Activated naive CD8-positive, alpha-beta T cell treated with anti-CD3 and anti-CD28 coated beads for 36 hours (primary cell): ENCODE measurements at places on chromosomes 16 and 17. TPM values are rescaled to one million over a fixed set of nuclear protein-coding genes. Genes with fewer than 3 reads are reported as not detected.

DNA sequence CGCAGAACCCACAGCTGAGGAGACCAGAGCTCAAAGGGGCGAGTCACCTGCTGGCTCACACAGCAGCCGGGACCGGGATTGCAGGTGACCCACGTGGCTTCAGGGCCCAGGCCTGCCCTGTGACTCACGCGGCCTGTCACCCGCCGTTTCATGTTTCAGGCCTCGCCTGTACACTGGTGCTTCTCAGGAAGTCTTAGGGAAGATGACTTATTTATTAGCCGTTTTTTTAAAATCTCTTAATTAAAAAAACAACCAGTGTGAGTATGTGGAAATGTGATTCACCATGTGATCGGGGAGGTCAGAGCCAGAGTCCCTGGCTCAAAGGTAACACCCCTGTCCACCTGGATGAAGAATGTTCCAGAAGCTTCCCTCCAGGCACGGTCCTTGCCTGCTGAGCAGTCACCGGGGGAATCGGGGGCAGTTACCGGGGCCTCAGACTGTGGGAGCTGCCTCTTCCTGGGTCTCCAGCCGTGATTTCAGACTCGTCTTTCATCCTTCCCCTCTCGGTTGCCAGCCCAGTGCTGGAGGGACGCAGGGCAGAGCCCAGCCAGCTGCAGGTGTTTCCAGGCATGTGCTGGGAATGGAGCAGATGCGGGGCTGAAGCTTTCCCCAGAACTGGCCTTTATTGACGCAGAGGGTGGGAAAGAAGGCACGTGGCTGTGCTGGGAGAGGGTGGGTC, 49.3 kb downstream of the CMIP start:
- DNase-seq: peak; percentile 25

GRCh38 chr17:10907370-10907769, 69.5 kb upstream of the PIRT start:
- no peak for DNase-seq

DNA sequence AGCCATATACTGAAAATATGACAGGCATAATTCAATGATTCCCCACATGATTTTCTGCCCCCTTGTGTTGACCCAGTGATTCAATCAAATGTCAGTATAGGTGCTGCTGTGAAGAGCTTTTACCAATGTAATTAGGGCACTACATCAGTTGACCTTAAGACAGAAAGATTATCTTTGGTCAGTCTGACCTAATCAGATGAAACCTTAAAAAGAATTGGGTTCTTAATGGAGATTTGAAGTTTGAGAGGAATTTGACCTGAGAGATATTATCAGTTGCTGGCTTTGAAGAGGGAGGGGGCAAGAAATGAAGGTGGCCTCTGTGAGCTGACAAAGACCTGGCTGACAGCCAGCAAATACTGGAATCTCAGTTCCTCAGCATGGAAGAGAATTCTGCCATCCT, 358.7 kb upstream of the CA10 start:
- DNase-seq: no peak

- DNase-seq: no peak
Observed at GRCh38 chr16:53737552-53737951, 33.6 kb downstream of the FTO start.

GRCh38 chr17:57397402-57397801, 141.1 kb downstream of the MSI2 start:
- DNase-seq: no peak

DNA sequence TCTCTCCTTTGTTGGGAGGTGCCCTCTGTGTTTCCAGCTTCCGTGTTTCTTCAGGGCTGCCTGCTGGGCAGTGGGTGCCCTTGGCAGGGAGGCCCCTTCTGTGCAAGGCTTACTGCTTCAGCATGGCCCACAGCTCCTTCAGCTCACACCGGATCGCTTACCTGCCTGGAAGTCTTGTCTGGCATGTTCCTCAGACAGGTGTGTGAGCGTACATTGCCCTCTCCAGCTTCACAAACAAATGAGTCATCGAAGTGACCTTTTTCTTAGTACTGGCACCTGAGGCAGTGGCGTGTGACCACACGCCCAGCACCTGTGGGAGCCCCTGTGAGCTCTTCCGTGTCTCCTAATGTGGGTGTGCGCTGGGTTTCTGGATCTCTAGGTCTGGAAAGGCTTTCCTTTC, 3.5 kb downstream of the RAB40C start:
- DNase-seq: no peak

GRCh38 chr17:9436630-9437029, 139.0 kb downstream of the STX8 start:
- no peak for DNase-seq

DNA sequence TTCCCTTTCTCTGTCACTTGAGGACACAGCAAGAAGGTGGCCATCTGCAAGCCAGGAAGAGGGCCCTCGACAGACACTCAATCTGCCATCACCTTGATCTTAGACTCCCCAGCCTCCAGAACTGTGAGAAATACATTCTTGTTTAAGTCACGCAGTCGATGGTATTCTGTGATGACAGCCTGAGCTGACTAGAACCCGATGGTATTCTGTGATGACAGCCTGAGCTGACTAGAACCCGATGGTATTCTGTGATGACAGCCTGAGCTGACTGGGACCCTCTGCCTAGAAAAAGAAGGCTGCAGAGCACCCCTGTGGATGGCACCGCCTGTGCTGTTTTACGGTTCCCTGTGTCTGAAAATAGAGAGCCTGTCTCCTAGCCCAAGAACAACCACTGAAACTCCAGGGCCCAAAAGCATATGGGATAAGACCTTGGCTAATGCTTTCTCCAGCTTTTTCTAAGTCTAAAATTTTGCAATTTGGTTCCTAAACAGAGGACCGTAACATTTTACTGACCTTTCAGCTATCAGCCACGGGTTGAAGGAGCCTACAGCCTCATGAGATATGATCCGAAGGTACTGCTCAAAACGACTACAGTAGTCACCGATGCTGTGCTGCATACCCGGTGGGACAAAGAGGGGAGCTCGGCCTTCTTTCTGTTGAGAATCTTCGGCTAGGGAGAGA, 33.1 kb upstream of the PITPNM3 start:
- DNase-seq: no peak

DNA sequence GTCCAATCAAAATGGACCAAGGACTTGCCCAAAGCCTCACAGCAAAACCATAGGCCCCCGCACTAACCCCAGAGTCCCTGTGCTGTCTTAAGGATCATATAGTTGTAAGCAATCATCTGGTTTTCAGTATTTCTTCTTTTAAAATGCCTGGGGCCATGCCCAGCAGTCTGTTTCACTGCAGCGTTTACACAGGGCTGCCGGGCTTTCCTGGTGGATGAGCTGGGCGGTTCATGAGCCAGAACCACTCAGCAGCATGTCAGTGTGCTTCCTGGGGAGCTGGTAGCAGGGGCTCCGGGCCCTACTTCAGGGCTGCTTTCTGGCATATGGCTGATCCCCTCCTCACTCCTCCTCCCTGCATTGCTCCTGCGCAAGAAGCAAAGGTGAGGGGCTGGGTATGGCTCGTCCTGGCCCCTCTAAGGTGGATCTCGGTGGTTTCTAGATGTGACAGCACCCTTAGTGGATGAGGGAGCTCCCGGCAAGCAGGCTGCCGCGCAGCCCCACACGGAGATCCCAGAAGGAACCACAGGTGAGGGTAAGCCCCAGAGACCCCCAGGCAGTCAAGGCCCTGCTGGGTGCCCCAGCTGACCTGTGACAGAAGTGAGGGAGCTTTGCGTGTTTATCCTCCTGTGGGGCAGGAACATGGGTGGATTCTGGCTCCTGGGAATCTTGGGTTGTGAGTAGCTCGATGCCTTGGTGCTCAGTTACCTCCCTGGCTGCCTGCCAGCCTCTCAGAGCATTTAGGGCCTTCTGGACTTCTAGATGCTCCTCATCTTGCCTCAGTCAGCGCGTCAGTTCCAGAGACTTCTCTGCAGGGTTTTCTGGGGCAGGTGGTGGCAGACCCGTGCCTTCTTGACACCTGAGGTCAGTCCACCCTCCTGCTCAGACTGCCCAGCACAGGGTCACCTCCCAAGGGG, 24.8 kb upstream of the STH start:
- no peak for DNase-seq

GRCh38 chr16:4689091-4689671, 4.2 kb upstream of the NUDT16L1 start:
- no peak for DNase-seq

DNA sequence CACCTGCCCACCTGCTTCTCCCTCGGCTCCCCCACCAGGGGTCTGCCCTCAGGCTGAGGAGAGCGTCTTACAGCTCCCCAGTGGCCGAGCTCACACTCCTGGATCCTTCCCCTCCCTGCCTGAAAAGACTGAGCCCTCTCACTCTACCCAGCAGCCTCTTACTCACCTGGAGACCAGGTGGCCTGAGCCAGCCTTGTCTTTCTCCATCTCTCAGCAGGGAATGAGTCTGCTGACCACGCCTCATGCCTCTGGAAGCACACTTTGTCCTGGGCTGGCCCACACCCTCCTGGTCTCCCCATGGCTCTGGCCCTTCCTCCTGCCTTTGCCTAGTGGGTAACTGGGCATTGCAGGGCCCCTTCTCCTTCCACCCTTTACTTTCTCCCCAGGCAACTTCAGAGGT, 177.2 kb downstream of the ENGASE start:
- no peak for DNase-seq

GRCh38 chr17:30964876-30965275, 6.0 kb upstream of the RNF135 start:
- no peak for DNase-seq

DNA sequence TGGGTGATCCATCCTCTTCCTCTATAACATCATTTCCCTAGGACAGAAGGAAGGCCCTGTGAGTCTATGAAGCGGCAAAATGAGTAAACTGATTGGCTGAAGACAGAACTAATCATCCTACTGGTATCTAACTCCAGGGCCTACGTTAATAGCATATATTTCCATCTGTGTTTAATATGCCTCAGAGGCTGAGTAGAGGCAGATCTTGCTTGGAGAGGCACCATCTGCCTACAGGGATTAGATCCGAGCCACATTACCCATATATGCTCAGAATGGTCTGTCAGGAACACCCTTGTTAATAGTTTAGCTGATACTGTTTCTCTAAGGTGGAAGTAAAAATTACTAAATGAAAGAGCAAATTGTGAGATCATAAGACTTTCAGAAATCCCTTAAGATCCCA, 13.2 kb upstream of the FOXJ1 start:
- no peak for DNase-seq

DNA sequence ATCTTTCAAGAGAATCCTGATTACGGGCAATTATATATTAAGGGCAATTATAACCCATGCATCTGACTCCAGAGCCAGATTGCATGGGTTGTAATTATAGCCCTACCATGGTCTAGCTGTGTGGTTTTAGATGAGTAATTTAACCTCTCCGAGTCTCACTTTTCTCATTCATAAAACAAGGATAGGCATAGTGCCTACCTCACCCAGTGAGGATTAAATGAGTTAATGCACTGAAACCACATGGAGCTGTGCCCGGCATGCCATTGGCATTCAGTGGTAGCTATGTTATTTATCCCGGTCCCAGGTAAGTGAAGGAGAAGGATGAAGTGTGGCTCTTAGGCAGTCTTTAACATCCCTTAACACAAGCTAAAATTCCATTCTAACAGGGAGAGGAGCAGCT, 6.3 kb downstream of the SNX20 start:
- DNase-seq: no peak

DNA sequence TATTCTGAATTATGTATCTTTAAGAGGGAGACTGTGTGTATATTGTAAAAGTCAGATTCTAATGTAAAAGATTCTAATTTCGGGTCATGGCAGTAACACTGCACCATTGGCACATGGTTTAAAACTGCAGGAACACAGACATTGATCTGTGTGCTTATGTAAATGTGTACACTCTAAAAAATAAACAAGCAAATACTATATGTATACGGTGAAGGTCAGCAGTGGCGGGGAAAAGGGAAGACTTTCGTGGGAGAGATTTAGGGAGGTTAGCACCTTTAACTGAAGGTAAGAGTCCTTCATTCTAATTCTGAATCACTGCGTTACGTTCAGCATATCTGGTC, 157.8 kb upstream of the FAM20A start:
- DNase-seq: no peak

- DNase-seq: no peak
Observed at GRCh38 chr16:450785-451512, 25.5 kb downstream of the RAB11FIP3 start.

DNA sequence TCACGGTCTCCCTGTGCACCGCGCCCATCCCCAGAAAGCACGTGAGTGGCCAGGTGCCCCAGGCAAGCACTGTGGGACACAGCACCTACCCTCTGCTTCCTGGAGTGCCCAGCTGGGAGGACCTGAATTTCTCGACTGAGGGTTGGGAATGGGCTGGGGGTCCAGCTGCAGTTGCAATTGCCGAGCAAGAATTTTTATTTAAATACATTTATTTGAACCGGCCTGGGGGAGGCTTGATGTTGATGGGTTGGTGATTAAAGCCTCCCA, 6.3 kb downstream of the SLC5A2 start:
- DNase-seq: no peak

GRCh38 chr17:45162025-45162687, 481 bp downstream of the HEXIM2 start:
- DNase-seq: no peak

DNA sequence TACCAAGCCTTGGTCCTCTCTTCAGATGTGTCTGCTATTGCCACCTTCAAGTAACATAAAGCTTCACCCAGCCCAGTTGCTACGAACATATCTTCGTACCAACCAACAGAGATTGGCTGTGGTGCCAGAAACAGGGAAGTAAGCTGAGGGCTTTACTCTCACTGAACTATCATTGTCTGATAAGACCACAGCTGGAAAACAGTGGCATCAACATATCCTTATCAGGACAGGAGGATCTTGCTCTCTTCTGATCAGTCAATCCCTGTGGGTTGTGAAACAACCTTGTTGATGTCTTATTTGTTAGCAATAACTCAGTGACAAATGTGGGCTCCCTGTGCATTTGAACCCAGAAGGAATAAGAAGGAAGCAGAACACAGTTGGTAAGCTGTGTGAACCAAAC, 446.3 kb upstream of the MAF start:
- no peak for DNase-seq

DNA sequence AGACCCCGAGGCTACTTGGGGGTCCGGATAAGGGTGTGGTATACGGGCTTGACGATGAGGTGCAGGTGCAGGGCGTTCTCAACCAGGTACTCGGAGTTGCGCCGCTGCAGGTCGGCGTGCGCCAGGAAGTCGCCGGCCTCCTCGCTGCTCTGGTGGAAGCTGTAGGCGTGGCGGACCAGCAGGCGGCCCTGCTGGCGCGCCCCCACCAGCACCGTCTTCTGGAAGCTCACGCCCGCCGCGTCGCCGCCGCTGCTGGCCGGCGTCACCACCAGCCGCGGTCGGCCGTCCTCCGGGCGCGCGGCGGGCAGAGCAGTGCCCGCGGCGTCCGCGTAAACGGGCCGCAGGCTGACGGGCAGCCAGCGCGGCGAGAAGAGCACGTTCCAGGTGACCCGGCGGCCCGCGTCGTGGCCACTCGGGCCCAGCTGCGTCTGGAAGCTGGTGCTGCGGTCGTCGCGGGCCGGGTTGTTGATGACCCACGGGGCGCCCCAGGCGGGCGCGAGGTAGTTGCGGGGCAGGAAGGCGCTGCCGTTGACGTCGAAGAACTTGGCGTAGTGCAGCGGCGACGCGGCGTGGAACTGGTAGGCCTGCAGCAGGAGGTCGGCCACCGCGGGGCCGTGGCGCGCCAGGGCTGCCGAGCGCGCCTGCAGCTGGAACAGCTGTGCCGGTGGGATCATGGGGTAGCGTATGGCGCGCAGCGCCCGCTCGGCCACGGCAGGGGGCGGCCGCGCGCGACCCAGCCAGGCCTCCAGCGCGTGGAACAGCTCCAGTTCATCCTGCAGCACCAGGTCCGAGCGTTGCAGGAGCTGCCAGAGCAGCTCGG, 4.8 kb downstream of the BTBD17 start:
- DNase-seq: peak; percentile 24

Gene SDR42E1
- total RNA-seq: 12.5 TPM

Gene GPRC5B
- total RNA-seq: 0.30 TPM

Gene RNF227
- 4.1 TPM for total RNA-seq

Gene NECAB2
- total RNA-seq: not detected

Gene ZG16
- not detected for total RNA-seq

Gene MMP25
- 1.6 TPM for total RNA-seq

Gene KRT27
- total RNA-seq: not detected

Gene FBXW10B
- total RNA-seq: 0.21 TPM
